K562 (cell line): ENCODE measurements at places on chromosomes 7 and 10.

- DNase-seq = no peak
- no peaks in the 10 kb centered on the region for H3K4me1 ChIP-seq
- no peaks in the 10 kb centered on the region; the same call in 2 of the 3 replicates for H3K36me3 ChIP-seq
These were observed 229.5 kb upstream of the PLXNA4 start for GRCh38 chr7:132805766-132806165.

DNA sequence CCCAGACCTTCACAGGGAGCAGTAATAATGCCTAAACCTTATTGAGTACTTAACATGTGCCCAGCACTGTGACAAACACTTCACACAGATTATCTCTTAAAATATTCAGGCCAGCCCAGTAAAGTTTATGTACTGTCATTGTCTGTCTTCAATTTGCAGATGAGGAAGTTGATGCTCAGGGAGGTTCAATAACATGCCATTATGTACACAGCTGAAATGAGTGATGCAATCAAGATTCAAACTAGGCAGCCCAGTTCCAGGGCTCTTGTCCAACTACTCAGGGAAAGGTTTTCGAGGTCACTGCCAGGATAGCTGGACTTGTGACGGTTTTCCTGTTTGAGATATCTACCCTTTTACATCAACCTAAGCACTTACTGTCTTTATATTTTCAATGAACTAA, 56.1 kb downstream of the AUTS2 start:
- H3K27me3 ChIP-seq = no peaks in the 10 kb centered on the region
- H3K36me3 ChIP-seq = no peaks in the 10 kb centered on the region
- no peaks in the 10 kb centered on the region for H3K4me1 ChIP-seq
- H3K4me3 ChIP-seq = no peak overlapping the region
- no peak overlapping the region for H3K27ac ChIP-seq

GRCh38 chr7:131284702-131285419, 42.8 kb upstream of the MKLN1 start:
- DNase-seq = no peak
- H3K4me3 ChIP-seq = no peak overlapping the region
- H3K27me3 ChIP-seq = peaks cover 26% of the 10 kb centered on the region
- H3K36me3 ChIP-seq = no peaks in the 10 kb centered on the region
- peaks cover 8% of the 10 kb centered on the region; the same call in 2 of the 3 replicates for H3K4me1 ChIP-seq

DNA sequence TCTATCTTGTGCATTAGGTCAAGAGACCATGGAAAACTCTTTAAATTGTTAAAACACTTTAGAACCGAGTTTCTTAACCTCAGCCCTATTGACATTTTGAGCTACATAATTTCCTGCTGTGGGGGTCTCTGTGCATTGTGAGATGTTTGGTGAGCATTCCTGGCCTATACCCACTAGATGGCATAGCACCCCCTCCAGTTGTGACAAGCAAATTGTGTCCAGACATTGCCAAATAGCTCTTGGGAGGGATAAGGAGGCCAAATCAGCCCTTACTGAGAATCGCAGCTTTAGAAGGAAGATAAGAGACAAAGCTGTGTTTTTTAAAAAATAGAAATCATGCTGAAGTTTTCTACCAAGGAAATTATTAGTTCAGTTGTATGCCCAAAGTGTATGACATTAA, 1158.5 kb upstream of the C7orf33 start:
- no peaks in the 10 kb centered on the region for H3K27me3 ChIP-seq
- H3K36me3 ChIP-seq = no peaks in the 10 kb centered on the region
- DNase-seq = no peak
- no peak overlapping the region for H3K4me3 ChIP-seq
- no peaks in the 10 kb centered on the region for H3K4me1 ChIP-seq
- H3K27ac ChIP-seq = no peak overlapping the region

DNA sequence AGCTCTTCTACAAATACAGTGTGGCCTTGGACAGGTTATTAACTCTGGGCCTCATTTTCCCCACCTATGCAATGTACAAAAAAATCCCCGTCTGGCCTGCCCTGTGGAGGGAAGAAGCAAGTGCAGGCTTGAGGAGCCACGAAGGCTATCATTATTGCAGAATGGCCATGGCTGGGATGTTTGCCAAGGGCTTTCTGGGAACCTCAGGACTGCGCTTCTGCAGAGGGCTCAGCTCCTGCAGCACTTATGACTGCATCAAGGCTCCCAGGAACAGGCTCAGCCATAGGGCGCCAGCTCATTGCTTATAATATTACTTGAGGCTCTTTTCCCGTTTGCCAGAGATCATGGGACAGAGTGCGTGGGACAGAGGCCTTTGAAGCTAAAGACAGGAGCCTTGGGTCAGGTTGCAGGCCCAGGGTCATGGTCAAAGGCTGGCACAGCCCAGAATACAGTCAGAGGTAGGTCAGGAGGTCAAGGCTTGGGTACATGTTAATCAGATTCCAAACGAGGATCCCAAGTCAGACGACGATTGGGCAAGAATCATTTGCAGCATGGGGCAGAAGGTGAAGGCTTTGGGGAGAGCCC, 20.6 kb upstream of the C10orf105 start:
- no peak for DNase-seq
- no peaks in the 10 kb centered on the region for H3K27me3 ChIP-seq
- no peak overlapping the region for H3K4me3 ChIP-seq
- H3K4me1 ChIP-seq = peaks cover 30% of the 10 kb centered on the region
- no peaks in the 10 kb centered on the region for H3K36me3 ChIP-seq

GRCh38 chr10:130741901-130742855, 569.3 kb downstream of the TCERG1L start:
- no peak overlapping the region for H3K4me3 ChIP-seq
- DNase-seq = no peak
- H3K27ac ChIP-seq = no peak overlapping the region
- H3K27me3 ChIP-seq = no peaks in the 10 kb centered on the region
- H3K4me1 ChIP-seq = no peaks in the 10 kb centered on the region

DNA sequence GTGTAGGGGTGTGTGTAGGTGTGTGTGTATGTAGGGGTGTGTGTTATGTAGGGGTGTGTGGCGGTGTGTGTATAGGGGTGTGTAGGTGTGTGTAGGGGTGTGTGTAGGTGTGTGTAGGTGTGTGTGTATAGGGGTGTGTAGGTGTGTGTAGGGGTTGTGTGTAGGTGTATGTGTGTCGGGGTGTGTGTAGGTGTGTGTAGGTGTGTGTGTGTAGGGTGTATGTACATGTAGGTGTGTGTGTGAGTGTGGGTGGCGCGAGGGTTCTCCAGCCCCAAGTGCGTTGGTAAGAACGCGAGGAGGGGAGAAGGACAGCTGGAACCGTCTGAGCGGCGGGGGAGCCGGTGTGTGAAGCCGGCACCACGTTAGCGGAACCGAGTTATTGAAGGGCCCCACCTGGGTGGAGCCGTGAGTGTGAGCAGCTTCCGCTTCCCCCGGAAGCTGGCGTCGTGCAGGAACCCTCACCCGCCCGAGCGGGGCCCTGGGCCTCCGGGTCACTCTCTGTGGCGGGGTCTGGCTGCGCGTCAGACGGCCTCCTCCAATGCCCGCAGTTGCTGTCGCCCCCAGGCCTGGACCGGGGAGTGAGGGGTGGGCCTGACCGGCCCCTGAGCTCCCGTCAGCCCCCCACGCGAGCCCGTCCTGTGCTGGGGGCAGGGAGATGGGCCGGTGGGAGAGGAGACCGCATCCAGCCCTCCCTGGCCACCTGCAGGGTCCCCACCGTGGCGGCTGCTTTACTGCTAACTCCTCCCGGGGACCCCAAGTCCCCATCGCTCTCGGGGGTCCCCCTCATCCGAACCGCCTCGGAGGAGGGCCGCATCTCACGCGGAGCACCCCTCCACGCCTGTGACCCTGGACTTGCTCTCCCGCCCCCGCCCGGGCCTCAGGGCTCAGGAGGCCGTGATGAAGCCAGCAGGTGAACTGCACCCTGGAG, 49.6 kb upstream of the PSMG3 start:
- no peak overlapping the region for H3K27ac ChIP-seq
- peak; percentile 36 for DNase-seq
- H3K4me1 ChIP-seq = no peaks in the 10 kb centered on the region
- peaks cover 42% of the 10 kb centered on the region for H3K27me3 ChIP-seq
- no peak overlapping the region for H3K4me3 ChIP-seq

- peaks cover 14% of the 10 kb centered on the region for H3K27me3 ChIP-seq
- DNase-seq = peak; percentile 7
- H3K4me3 ChIP-seq = no peak overlapping the region
- H3K4me1 ChIP-seq = no peaks in the 10 kb centered on the region
These were observed 27.0 kb downstream of the MMD2 start for GRCh38 chr7:4931943-4932342.

- no peak overlapping the region for H3K4me3 ChIP-seq
- no peak overlapping the region for H3K27ac ChIP-seq
- no peaks in the 10 kb centered on the region for H3K36me3 ChIP-seq
- no peaks in the 10 kb centered on the region for H3K4me1 ChIP-seq
These were observed 572.4 kb upstream of the LRRTM3 start for GRCh38 chr10:66353422-66353821.

GRCh38 chr7:2124604-2125345, 108.0 kb downstream of the MAD1L1 start:
- H3K4me1 ChIP-seq = no peaks in the 10 kb centered on the region
- H3K27me3 ChIP-seq = no peaks in the 10 kb centered on the region
- H3K36me3 ChIP-seq = peaks cover 13% of the 10 kb centered on the region; the same call in 1 of the 3 replicates
- H3K4me3 ChIP-seq = no peak overlapping the region
- DNase-seq = no peak
- H3K27ac ChIP-seq = no peak overlapping the region

- no peaks in the 10 kb centered on the region for H3K27me3 ChIP-seq
- H3K27ac ChIP-seq = no peak overlapping the region
- H3K4me1 ChIP-seq = peaks cover 11% of the 10 kb centered on the region
- DNase-seq = no peak
- no peak overlapping the region for H3K4me3 ChIP-seq
These were observed 22.9 kb upstream of the MTPAP start for GRCh38 chr10:30371954-30372353.

GRCh38 chr10:116548301-116548700, 2.6 kb downstream of the PNLIP start:
- DNase-seq = no peak
- no peak overlapping the region for H3K27ac ChIP-seq
- H3K27me3 ChIP-seq = no peaks in the 10 kb centered on the region; the same call in 2 of the 3 replicates
- no peak overlapping the region for H3K4me3 ChIP-seq
- H3K36me3 ChIP-seq = no peaks in the 10 kb centered on the region
- no peaks in the 10 kb centered on the region for H3K4me1 ChIP-seq

GRCh38 chr10:1652151-1652550, 85.2 kb downstream of the ADARB2 start:
- no peak for DNase-seq
- H3K27me3 ChIP-seq = peaks cover 37% of the 10 kb centered on the region
- no peak overlapping the region for H3K4me3 ChIP-seq
- H3K27ac ChIP-seq = no peak overlapping the region

DNA sequence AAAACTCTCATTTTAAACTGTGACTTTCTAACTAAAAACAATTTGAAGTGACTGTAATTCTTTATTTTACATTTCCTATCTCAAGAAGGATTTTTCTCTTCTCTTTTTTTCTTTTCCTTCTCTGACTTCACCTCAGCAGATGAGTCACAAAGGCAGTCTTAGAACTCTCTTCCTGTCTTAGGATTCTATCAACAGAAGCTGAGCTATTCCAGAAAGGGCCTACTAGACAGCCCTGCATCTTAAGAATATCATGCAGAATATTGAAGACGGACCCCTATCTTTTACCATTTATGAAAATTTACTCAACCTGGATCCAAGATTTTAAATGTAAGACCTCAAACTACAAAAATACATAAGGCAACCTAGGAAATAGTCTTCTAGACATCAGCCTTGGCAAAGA, 365.7 kb upstream of the SEMA3C start:
- H3K36me3 ChIP-seq = no peaks in the 10 kb centered on the region
- no peak for DNase-seq
- H3K27ac ChIP-seq = no peak overlapping the region
- no peaks in the 10 kb centered on the region for H3K4me1 ChIP-seq
- no peaks in the 10 kb centered on the region for H3K27me3 ChIP-seq
- H3K4me3 ChIP-seq = no peak overlapping the region

DNA sequence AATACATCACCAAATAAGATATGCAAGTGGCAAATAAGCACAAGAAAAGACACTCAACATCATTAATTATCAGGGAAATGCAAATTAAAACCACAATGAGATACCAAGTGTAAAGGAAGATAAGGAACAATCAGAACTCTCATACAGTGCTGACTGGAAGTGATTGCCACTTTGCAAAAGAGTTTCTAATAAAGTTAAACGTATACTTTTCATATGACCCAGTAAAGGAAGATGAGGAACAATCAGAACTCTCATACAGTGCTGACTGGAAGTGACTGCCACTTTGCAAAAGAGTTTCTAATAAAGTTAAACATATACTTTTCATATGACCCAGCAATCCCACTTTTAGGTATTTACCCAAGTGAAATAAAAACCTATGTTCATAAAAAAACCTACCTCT, 12.2 kb upstream of the JMJD1C start:
- H3K27me3 ChIP-seq = no peaks in the 10 kb centered on the region
- no peaks in the 10 kb centered on the region; the same call in 1 of the 2 replicates for H3K4me1 ChIP-seq
- no peaks in the 10 kb centered on the region for H3K36me3 ChIP-seq
- H3K4me3 ChIP-seq = no peak overlapping the region

- peaks cover 13% of the 10 kb centered on the region; the same call in 2 of the 3 replicates for H3K27me3 ChIP-seq
- no peaks in the 10 kb centered on the region for H3K36me3 ChIP-seq
- H3K4me1 ChIP-seq = no peaks in the 10 kb centered on the region
- H3K4me3 ChIP-seq = no peak overlapping the region
- no peak overlapping the region for H3K27ac ChIP-seq
These were observed 53.1 kb downstream of the TEX36 start for GRCh38 chr10:125629758-125630376.

GRCh38 chr7:30136743-30137485, 2.1 kb downstream of the MTURN start:
- no peak overlapping the region for H3K4me3 ChIP-seq
- H3K4me1 ChIP-seq = peaks cover 7% of the 10 kb centered on the region; the same call in 2 of the 3 replicates
- H3K36me3 ChIP-seq = no peaks in the 10 kb centered on the region
- H3K27ac ChIP-seq = no peak overlapping the region
- DNase-seq = no peak
- H3K27me3 ChIP-seq = no peaks in the 10 kb centered on the region

- no peaks in the 10 kb centered on the region; the same call in 1 of the 2 replicates for H3K4me1 ChIP-seq
- peaks cover 15% of the 10 kb centered on the region; the same call in 2 of the 3 replicates for H3K36me3 ChIP-seq
- no peak overlapping the region for H3K4me3 ChIP-seq
These were observed 48.5 kb upstream of the ARL4A start for GRCh38 chr7:12638851-12639456.

DNA sequence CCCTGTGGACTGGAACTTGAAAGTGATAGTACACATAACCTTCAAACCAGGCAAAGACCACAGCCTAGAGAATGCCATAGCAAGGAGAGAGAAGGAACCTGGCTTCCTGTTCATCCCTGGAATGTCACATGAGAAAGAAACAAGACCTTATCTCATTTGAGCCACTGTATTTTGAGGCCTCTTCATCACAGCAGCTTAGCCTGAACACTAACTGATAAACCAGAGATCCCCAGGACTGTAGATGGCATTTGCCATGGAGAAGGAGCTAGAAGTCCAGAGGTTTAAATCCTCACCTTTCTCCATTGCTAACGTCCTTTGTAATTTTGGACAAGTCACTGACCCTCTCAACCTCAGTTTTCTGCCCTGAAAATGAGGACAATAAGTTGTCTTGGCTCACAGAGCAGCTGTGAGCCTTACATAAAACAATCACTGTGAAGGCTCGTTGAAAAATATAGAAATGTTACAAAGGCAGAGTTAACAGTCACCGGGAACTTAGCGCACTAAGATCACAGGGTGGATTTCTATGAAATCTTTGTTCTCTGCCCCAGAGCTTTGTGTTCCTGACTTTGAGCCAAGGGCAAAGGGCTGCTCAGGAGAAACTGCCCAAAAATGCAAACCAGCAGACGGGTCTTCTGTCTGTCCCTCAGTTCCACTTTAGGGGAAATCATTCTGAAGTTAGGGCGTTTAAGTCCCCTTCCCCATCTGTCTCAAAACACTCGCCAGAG, 197.0 kb downstream of the USP6NL start:
- no peaks in the 10 kb centered on the region for H3K36me3 ChIP-seq
- no peak overlapping the region for H3K4me3 ChIP-seq
- no peak overlapping the region for H3K27ac ChIP-seq
- no peaks in the 10 kb centered on the region for H3K4me1 ChIP-seq

GRCh38 chr10:43116596-43116995, 21.6 kb upstream of the CSGALNACT2 start:
- H3K4me1 ChIP-seq = peaks cover 21% of the 10 kb centered on the region; the same call in 1 of the 2 replicates
- no peak overlapping the region for H3K4me3 ChIP-seq
- no peak for DNase-seq
